ENCODE measurements at places on chromosomes 2 and 18.

DNA sequence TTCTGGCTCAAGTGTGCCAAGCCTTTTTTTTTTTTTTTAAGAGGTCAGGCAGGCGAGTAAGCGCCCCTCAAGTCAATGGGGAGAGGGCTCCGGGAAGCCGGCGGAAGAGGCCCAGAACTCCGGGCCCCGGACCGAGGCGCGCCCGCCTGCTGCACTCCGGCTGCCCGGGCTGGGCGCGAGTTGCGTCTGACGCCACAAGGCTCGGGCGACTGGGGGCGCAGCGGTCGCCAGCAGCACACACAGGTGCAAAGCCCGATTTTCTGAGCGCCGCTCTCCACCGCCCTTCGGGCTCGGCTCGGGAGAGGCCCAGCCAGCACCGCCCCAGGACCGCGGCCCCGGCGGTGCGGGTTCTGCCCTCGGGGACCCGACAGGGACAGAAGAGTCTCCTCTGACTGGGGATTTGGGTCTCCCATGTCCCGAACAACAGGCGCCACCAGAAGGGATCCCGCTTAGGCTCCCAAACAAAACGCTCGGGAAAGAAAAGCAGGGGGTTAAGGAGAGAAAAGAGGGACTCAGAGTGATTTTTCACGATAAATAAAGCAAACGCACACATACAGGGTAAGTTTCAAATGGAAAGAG lies 787 bp downstream of the ERBB4 start:
- no peak for DNase-seq

DNA sequence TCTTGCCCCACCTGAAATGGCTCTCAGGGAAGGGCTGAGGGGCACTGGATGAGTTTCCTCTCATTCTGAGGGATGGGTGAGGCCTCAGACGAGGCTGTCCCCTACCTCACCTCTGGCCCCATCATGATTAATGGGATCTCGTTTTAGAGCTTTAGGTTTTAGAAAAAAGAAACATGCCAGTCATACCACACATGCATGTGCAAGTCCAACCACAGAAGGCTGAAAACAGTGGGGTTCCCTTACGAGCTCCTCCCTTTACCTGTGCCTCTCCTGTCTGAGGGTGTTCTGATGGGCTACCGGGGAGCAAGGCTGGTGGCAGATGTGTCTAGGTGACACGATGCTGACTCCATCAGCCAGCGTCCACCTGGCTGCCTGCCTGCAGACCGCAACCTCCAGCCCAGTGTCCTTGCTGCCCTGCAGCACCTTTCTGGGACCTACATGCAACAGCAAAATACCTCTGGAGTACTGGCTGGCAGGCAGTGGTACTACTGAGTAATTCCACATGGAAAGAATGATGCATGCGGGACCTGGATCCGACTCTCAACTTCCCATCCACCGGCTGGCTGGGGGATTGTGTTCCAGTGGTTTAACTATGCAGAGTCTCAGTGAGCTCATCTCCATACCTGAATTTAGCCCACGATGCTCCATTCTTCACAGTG lies 9.1 kb upstream of the LYPD6B start:
- no peak for DNase-seq

DNA sequence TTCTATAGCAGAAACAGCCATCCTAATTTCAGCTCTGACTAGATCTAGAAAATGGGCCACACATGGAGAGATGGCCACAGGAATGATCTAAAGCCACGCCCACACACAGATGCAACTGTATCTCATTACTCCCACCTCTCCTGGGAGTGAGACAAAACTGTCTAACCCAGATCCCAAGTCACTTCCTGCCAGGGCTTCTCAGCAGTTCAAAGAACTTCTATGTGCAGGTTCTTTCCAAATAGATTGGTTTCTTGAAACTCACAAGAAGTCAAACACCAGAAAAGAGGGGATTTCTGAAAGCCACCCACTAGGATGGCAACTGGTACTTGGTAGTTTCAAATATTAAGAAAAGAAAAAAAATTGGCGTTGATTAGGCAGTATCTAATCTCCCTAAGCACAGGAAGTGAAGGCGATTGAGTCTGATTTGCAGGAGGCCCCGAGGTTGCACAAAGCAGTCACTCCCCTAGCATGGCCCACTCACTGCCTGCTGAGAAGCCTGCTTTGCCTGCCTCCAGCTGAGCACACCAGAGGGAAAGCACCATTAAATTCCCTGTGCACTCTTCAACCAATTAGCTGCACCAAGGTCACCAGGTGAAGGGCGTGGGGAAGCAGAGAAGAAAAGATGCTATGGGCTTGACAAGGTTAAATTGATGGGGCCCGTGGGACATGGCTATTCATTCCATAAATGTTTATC lies 51.1 kb downstream of the PAPOLG start:
- DNase-seq = no peak

DNA sequence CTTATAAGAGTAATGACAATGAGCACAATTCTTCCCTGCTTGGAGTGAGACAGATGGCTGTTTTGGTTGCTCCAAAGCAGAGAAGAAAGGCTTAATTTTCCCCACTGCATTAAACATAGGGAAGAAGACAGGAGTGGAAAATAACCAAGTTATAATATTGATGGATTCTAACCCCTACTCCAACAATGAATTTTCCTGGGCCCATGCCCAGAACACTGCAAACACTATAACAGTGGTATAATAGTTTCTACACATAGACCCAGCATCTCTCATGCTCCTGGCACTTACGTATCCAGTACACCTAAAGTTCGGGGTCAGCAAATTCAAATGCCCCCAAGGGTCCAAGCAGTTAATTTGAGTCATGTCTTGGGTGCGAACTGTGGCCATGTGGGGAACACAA lies 613.4 kb downstream of the PLCL1 start:
- DNase-seq = no peak

DNA sequence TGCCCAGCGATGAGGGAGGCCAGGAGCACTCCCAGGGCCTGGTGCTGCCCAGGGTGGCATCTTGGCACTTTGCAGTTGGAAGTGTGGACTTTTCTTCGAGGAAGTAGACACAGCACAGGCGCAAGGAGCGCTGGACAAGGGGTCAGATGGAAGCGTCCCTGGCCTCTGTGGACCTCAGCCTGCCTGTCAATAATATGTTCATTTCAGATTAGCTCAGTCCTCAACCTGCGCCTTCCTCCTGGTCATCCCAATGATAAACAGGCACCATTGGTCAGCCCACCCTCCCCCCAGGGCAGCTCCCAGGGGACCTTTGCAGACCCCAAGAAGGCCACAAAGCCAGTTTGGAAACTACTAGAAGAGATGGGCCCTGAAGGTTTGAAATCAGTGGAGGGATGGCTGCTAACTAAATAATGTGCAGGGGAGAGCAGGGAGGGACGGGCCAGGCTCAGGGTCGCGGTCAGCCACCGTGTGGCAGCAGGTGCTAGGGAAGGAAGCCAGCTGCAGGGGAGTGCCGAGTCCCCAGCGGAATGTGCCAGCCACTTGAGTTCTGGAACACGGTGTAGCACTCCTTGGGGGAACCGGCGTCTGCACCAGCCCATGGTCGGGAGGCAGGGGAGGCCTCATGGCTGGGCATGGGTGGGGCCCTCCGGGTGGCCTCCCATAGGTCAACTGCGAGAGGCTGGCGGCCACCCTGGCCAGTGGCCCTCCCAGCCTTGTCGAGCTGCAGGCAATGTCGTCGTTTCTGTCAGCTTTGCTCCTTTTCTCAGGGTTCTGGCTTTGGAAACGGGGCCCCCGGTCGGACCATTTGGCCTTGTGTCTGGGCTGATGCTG lies 59.9 kb downstream of the ADI1 start:
- peak; percentile 42 for DNase-seq

- DNase-seq = no peak
These were observed 18.9 kb downstream of the AOX1 start for GRCh38 chr2:200604571-200605255.
